ENCODE measurements at places on chromosomes 11 and 22.

- no peak for DNase-seq
Measured at GRCh38 chr11:96075532-96075959, 151.6 kb upstream of the MTMR2 start.

DNA sequence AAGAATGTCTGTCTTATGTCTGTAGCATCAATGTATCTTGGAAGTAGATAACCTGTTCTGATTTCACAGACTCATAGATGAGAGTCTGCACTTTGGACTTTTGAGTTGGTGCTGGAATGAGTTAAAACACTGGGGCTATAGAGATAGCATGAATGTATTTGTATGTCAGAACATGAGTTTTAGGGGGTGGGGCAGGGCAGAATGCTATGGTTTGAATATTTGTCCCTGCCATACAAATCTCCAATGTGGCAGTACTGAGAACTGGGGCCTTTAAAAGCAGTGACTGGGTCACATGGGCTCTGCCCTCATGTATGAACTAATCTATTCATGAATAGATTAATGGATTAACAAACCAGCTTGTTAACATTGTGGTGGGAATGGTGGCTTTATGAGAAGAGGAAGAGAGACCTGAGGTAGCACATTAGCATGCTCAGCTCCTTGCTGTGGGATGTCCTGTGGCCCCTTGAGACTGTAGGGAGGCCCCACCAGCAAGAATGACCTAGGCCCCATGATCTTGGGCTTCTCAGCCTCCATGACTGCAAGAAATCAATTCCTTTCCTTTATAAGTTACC, 15.5 kb upstream of the OR52K1 start:
- DNase-seq, result no peak

GRCh38 chr11:93512073-93512475, 31.1 kb downstream of the SMCO4 start:
- no peak for DNase-seq

- DNase-seq, result no peak
Measured at GRCh38 chr11:13944016-13944415, 18.5 kb upstream of the SPON1 start.

DNA sequence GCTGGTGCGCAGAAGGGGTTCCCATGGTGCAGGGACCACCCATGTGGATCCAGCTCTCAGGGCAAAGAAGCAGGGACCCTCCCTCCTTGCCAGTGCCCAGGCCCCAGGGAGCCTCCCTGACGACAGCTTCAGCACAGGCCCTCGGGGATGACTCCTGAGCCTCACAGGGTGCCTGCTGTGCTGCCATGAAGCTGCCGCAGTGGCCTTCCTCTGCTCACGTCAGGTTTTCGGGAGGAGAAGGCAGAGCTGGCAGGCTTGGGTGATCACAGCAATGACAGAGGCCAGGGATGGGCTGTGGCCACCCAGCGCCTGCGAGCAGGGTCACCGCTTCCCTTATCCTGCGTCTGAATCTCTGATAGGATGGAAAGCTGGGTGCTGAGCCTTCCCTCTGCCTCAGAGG, 276.2 kb downstream of the BRD1 start:
- no peak for DNase-seq

DNA sequence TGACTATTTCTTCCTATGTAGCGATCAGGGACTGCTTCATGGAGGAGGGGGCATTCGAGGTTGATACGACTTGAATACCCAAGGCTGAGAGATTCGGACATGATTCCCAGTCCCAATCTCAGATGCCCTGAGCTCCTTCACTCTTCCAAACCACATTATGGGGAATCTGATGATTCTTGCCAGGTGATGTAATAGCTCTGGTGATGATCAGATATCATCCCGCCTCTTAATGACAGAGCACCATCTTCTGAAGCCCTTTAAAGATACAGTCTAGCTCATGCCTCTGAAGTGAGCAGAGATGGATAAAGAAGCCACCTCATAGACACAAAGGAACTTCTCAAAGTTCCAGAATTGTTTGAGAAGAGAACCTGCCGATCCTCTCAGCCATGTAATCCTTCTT, 8.9 kb upstream of the CLMP start:
- no peak for DNase-seq

DNA sequence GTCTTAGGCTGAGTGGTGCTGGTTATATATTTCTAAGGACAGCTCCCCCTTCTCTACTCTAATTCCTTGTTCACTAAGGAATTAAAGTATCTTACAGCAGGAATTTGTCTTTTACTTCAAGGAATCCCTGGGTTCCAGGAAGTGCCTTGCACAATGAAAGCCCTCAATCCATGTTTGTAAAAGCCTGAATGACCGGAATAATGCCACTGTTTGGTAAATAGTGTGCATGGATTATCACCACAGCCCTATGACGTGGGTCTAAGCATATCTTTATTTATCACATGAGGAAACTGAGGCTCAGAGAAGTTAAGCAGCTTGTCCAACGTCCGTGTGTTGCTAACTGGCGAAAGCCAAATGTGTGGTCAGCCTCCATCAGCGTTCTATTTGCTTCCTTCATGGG, 135.7 kb upstream of the NAV2 start:
- no peak for DNase-seq

DNA sequence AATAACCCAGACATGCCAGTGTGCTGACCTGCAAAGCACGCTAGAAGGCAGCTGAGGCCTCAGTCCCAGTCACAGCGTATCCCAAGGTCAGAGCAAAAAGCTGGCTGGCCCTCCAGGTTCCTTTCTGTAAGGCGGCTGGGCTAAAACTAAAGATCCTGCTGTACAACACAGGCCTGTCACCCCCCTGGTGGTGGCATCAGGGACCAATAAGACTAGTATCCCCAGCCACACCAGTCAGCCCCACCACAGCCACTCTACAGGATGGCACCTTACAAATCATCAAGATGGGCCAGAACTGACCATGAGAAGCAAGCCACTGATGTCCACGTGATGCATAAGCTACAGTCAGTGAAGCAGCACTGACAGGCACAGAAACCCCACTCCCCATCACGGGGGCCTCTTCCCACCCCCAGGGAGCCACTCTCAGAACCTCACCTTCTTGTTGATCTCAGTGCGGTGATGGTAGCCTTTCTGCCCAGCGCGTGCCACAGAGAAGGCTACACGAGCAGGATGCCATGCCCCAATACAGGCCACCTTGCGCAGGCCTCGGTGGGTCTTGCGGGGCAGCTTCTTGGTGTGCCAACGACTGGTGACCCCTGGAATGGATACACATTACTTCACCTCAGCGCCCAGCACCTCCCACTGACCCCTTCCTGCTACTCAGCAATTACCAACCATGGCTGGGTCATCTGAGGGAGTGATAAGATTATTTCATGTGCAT, 5.0 kb downstream of the RPL3 start:
- no peak for DNase-seq

DNA sequence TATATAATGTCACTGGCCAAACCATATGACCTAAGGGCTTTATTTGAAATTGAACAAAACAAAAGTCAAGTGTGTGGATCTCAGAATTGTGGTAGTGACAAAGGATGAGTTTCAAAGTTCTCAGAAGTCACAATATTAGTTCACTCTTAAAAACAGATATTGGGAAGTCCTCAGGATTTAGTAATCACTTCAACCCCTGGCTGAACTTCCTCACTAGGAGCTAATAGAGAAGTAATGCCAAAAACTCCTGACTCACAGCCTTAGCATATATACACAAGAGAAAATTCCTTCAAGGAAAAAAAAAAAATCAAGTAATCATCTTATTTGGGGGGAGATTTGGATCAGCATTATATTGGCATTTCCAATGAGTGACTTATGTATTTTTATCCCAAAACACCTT, 75.6 kb upstream of the APOA1 start:
- DNase-seq, result no peak

DNA sequence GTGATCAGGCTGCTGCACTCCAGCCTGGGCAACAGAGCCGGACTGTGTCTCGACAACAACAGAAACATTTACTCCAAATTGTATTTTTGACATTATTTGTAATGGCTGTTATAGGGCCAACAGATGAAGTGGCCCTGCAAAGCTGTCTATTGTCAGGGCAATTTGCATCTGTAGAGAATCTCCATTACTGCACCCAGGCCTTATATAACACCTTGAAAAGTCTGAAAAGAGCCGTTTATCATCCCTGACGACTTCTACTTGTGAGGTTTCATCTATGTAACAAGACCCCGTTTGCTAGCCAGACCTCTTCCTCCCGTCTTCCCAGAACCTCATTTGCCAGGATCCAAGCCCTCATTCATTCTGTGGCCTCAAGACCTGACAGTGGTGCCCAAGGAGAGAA, 9.1 kb upstream of the CTTN start:
- DNase-seq, result no peak

- no peak for DNase-seq
Measured at GRCh38 chr11:73995247-73995646, 12.6 kb upstream of the UCP2 start.

GRCh38 chr22:36816339-36816635, 548 bp downstream of the PVALB start:
- DNase-seq, result peak; percentile 54

DNA sequence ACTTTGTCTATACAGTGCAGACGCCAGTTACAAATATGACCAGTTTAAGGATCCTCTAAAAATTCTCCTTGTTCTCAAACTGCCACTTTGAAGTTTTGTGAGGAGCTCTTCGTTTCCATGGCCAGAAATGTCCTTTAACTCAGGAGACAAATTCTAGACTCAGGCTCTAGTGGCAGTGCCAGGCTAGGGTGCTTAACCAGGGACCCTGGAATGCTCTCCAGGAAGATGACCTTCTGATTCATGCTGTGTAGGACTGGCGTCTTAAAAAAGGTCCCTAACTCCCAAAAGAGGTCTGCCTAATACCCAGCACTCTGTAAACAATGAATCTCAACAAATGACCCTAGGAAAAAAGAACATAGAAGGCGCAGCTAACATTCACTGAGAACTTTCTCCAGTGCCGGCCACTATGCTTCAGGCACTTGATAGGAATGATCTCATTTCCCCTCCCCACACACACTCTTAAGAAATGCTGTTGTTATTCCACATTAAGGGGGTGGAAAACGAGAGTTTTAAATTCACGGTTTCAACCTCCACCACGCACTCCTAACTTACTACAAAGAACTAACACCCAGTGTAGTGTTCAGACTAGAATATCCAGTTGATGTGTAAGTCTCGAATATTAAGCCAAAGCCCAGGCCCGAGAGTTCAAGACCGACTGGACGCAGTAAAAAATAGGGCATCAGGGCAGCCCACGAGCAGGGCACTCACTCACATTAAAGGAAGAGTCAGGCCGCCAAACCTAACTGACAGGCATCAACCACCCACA, 747 bp downstream of the NXF1 start:
- DNase-seq, result no peak

DNA sequence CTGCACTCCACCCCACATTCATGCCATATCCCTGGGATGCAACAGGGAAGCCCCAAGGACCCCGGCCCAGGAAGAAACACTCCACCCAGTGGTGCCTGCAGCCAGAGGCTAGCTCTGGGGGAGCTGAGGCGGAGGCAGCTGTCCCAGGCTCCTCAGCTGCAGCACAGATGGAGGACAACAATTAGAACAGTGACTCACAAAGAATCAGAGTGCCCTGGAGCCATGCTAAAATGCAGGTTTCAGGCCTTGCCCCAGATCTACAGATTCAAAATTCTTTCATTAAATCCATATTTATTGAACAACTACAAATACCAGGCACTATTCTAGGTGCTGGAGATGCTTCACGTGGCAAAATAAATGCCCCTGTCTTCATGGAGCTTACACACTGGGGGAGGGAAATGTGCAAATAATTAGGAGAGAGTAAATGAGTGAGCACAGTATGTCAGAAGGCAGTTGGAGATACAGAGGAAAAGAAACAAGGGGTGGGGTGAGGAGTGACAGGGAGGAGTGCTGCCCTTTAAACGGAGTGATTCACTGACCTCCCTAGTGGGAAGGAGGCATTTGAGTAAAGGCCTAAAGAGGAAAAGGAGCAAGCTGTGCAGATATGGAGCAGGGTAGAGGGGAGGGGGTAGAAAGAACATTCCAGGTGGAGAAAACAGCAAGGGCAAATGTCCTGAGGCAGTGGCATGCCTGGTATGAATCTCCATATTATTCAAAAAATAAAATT, 73.3 kb upstream of the CSNK2A3 start:
- no peak for DNase-seq

GRCh38 chr11:126538071-126538470, 182.6 kb downstream of the ST3GAL4 start:
- no peak for DNase-seq

GRCh38 chr11:76577226-76577920, 93.2 kb downstream of the LRRC32 start:
- DNase-seq, result peak; percentile 67

- DNase-seq, result no peak
Measured at GRCh38 chr11:83678831-83679584, 392.8 kb upstream of the CCDC90B start.

DNA sequence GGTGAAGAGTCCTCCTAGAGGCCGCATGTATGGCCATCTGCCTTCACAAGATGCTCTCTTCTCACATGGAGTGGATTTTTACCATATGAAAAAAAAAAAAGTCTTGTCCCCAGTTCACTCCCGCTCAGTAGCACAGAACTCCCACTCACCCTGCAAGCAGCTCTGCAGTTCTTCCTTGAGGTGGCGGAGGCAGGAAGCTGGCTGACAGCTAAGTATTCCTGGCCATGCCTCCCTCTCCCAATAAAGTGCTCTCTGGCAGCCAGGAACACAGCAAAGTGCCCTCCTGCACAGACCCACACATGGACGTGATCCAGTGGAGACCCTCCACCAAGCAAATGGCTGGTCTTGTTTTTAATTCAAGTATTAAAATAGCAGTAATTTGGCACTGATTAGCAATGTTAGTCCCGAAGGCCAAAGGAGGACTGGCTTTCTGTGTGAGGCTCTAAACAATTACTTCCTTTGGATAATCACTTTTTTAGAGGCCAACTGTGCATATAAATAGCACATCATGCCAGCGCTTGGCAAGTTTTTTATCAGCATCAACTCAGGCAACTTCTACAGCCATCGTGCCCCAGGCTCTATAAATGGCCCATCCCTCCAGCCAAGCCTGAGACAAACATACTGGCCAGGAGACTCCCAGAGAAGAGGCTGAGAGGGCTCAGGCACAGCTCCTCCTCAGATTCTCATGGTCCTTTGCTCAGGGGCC, 413.6 kb downstream of the OPCML start:
- no peak for DNase-seq

GRCh38 chr22:29300467-29300806, 6.0 kb upstream of the GAS2L1 start:
- no peak for DNase-seq

GRCh38 chr11:73321604-73322381, 13.7 kb downstream of the ARHGEF17 start:
- peak; percentile 62 for DNase-seq

DNA sequence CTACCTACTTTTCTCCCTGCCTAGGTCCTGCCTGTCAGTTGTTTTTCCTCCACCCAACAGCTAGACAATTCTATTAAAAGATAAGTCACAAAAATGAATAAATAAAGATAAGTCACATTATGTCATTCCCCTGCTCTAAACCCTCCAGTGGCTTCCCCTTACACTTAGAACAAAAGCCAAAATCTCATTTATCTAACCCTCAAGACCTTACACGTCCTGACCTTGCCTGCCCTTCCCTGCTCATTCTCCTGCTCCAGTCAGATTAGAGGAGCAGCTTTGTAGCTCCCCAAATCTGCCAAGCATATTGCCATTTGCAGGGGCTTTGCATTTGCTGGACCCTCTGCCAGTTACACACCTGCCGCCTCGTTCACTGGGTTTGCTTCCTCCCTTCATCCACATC, 16.7 kb downstream of the KREMEN1 start:
- DNase-seq, result no peak

Measured in eye (tissue), 1 donor.